ENCODE measurements at places on chromosomes 2 and 18.

GRCh38 chr2:172200495-172201085, 97.9 kb upstream of the DLX2 start:
- DNase-seq: no peak

DNA sequence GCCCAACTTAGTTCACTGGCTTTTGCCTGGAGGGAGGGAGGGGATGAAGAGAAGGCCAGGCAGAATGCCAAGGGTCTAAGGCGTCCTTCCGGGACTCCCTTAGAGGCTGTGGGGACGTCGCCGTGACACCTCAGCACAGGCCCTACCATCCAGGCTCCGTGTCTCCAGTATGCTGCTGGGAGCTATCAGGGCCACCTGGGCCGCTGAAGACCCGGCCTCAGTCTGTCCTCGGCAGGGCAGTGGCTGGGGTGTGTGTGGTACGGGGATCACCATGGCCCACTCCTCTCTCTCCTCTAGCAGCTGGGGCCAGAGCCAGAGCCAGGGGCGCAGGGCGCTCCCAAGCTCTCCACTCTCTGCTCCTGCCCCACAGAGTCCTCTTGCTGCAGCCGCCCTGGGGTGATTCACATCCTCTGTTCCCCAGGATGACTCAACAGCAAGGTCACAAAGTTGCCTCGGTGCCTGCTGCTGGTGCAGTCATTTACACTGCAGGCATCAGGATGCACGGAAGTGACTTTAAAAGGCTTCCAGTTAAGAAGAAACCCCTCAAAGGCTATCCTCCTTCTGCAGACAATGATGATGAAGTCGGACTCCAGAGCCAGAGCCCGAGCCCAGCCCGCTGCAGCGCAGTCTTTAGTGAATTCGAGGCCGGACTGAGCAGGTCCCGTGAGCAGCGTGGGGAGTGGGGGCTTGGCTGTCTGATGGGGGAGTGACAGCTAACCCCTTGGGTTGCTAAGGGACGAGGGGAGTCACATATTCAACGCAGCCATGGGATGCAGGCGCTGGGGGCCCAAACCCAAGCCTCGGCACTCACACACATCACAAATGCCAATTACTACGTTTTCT, 31.9 kb downstream of the SNORC start:
- no peak for DNase-seq

DNA sequence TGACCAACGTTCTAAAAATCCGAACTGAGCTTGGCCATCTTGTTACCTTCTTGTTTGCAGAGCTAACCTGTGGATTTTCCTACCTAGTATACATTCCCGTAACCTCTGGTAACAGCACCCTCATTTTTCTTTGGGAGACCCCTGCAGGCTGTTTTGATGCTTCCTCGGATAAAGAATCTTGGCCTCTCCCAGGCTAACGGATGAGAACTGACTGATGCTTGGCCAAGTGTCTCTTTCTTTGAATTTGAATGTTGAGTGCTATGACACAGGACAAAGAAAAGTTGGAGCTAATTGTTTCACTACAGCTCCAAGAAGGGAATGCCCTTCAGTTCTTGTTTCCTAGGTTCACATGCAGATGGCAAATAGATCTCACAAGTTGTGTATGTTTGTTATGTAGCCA, 19.3 kb upstream of the CAVIN2 start:
- DNase-seq: no peak

- DNase-seq: no peak
Measured at GRCh38 chr18:78244779-78245178, 734.8 kb upstream of the SALL3 start.

- DNase-seq: no peak
Measured at GRCh38 chr2:240514631-240515030, 43.2 kb downstream of the ANKMY1 start.

DNA sequence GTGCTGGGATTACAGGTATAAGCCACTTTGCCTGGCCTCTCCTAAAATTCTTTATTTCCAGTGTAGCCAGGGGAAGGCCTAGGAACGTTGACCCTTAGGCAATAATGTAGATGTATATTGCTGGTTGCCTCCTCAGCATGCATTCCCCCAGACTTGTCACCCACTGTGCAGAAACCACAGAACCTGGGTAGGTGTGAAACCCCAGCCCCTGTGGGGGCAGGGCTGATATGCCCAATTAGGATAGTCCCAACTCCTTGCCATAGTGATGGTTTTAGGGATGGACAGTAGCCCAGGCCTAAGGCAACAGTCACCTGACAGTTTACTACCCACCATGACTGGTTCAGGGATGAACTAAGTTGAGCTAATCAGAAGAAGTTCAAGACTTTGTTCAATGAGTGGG, 57.7 kb downstream of the TMEM247 start:
- no peak for DNase-seq

GRCh38 chr2:183125659-183126341, 1.6 kb downstream of the NUP35 start:
- no peak for DNase-seq

DNA sequence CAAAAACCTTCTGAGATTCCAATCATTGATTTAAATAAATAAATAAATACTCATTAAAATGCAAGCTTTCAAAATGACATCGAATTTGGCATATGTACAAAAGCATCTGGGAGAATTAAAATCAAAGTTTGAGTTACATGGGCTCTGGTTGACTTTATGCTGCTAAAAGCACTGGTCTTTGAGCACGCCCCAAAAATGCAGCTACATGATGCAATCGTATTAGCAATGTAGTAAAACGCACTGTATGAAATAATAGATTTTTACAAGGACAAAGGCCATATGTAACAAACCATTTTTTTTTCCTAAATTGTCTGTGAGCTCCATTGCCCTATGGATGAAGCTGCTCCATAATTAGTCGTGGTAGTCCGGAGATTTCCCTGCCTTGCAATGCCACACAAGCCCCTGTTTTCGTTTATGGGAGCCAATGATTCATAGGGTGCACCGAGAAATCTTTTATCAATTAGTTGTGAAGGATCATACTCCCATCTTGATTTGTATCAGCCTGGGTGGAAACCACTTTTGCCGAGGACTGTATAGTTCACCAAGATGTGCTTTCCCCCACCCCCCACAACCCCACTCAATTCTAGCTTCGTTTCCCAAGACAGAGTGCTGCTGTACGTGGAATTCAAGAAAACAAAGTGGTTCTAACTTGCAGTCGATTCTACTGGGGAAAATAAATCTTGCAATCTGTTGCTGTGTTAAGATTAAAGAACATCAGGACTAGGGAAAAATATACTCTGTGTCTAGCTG, 268.4 kb downstream of the IRS1 start:
- no peak for DNase-seq

DNA sequence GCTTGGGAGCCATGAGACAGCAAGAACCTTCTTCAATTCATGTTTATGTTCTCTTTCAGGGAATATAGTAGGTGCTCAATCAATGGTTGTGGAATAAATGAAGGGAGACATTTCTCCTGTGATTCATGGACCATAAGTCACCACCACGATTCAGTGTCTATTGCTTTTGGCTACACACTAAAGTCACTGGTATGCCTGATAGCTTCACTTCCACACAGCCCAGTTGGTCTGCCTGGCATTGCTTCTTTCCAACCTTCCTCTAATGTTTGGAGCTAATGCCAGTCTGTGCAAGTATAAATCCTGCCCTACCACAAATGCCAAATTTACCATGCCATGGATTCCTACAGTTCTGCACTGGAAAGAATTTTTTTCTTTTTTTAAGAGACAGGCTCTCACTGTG, 1.3 kb upstream of the CXCR1 start:
- no peak for DNase-seq

DNA sequence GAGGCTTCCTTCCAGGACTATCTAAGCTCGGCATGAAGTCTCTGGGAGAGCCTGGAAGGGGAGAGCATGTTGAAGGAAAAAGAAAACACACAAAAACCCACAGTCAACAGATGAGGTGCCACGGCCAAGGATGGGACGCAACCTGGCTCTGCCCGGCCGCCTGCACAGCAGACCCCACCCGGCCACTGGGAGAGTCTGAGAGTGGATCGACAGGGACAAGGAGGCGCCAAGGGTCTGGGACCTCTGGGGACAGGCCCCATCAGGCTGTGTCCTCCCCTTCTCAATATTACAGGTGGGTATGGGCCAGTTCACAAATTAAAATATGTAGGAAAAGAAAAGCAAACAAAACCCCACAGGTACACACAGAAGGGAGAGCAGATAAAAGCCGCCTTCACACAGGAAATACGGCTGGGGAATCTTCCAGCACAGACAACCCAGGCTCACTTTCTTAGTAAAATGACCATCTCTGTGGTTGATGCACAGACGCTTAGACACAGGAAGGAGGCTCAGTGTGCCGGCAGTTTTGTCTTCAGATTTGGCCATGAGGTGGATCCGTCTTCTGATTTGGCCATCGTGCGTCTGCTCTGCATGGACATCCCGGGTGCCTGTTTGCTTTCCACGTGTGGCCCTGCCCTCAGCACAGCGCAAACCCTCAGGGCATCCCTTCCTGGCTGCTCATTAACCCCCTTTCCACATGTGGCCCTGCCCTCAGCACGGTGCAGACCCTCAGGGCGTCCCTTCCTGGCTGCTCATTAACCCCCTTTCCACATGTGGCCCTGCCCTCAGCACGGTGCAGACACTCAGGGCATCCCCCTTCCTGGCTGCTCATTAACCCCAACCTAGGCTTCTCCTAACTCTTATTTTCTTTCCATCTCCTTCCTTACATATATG, 138.4 kb downstream of the EIPR1 start:
- DNase-seq: no peak

DNA sequence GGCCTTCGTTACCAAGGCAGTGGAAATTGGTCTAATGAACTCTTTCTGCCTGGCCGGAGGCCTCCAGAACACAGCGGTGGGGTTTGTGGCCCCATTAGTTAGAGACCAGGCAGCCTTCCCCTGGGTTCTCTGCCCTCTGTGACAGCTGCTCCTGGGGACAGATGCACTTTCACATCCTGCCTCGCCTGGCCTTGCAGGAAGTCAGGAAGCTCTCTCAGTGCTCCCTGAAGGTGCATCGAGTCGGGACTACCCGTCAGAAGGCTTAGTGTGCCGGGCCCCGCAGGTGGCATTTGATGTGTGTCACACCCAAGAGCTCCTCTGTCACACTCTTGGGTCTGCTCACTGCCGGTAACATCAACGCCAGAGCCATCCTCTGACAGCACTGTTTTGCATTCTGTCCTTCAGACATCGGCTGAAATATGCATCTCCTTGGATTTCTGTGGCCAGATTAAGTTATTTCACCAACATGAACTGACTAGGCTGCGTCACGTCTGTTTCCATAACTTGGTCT, 158.3 kb downstream of the LDLRAD4 start:
- DNase-seq: peak; percentile 44

DNA sequence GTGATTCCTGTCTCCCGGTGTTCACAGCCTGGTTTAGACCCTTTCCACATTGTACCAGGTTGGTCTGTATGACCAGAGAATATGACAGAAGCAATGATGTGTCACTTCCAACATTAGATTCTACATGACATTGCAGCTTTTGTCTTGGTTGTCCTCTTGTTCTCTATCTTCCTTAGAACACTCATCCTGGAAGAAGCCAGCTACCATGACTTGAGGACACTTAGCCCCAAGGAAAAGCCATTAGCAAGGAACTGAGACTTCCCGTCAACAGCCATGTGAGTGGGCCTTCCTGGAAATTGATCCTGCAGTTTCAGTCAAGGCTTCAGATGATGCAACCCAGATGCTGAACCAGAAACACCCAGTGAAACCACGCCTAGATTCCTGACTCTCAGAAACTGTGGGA, 143.3 kb downstream of the MREG start:
- DNase-seq: no peak

DNA sequence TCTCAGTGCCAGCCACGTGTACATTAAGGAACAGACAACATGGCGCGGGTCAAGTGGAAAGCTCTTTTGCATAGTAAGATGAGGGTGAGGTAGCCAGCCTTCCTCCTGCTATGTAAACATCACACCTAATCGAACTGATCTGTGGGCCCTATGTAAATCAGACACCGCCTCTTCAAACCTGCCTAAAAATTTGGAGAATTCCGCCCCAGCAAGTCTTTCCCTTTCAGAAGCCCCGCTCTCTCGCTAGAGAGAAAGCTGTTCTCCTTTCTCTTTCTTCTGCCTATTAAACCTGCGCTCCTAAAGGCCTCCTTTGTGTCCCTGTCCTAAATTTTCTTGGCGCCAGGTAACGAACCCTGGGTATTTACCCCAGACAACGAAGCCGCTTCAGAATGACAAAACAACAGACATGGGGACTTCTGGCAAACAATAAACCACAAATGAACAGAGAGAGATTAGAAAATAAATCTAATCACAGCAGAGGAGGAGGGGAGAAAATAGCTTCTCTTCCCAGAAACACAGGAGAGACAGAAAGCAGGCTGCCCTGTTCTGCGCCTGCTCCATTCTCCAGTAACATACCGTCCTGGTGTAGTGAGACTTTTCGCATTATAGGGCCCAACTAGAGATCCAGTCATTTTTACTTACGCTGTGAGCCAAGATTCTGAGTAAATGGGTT, 31.9 kb upstream of the CYP1B1 start:
- no peak for DNase-seq

DNA sequence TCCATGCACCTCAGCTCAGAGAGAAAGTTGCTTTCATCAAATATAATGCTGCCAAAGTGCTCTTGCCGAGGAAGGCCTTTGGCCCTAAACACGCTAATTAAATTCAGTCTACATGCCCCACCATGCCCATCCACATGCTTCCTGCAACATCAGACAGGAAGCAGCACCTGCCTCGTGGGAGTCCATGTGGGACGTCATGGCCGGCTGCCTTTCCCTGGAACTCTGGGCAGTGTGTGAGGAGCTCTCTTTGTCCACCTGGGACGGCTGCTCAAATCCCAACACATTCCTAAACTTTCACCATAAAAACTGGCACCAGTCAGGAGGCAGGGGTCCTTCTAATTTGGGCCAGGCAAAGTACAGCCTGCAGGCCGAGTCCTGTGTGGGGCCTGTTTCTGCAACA, 23.1 kb downstream of the FAM178B start:
- DNase-seq: no peak

GRCh38 chr2:120177001-120177621, 46.1 kb downstream of the TMEM185B start:
- peak; percentile 61 for DNase-seq

DNA sequence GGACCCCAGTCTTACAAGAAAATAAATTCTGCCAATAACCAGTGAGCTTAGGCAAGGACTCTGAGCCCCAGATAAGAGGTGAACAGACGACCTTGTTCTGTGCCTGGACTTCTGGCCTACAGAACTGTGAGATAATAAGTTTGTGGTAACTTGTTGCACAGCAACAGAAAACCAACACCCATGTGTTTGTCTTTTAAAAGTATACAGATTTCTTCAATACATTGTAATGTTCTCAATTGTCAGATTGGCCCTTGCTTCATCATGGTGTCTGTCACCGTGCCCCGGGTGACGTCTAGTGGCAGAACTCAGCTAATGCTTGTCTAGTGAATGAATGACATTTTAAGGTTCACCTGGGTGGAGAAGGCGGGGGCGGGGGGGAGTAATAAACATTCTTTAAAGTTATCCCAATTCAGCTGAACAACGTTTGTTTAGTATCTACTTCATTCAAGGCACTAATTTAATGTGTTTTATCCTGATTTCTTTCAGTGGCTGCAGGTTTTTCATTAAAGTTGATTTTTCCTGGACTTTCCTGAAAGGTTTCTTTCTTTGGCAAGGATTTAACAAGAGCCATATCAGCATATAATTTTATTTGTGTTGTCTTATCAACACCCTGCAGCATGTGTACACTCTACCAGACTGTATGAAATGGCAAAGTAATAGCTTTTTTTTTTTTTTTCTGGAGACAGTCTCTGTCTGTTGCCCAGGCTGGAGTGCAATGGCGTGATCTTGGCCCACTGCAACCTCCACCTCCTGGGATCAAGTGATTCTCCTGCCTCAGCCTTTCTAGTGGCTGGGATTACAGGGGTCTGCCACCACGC, 123.8 kb upstream of the DLX2 start:
- DNase-seq: peak; percentile 9

GRCh38 chr2:47002031-47002430, 86.4 kb upstream of the MCFD2 start:
- DNase-seq: no peak

- DNase-seq: no peak
Measured at GRCh38 chr2:232524771-232525170, 1.2 kb upstream of the CHRND start.

Measured in activated CD8-positive, alpha-beta memory T cell treated with anti-CD3 and anti-CD28 coated beads for 1 hour (primary cell).